ENCODE measurements at places on chromosomes 5 and 9.

GRCh38 chr9:91180240-91180929 lies 181.3 kb downstream of the AUH start:
- DNase-seq, result no peak

GRCh38 chr5:52010454-52010853 lies 627.2 kb downstream of the ISL1 start:
- peak; percentile 84 for DNase-seq

- no peak for DNase-seq
These were observed 314.2 kb downstream of the NTRK2 start for GRCh38 chr9:84983749-84984148.

- no peak for DNase-seq
These were observed 29.0 kb downstream of the COL15A1 start for GRCh38 chr9:98972716-98973115.

GRCh38 chr5:129461711-129462332 lies 1.7 kb downstream of the ADAMTS19 start:
- no peak for DNase-seq

DNA sequence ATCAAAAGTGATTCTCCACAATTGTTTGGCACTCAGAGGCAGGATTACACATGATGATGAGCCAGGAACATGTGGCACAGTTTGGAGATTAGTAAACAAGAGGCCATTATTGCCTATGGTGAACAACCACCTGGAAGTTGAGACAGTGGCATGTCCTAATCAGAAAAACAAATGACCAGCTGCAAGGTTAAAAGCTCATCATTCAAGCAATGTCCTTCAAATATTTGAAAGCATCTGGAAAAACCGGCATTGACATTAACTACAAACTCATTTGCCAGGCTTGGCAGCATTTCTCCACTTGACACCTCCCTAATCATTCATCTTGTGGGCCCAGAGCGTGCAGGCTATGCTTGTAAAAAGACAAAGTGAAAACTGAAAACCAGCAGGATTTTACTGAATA lies 80.6 kb upstream of the MEGF10 start:
- DNase-seq, result no peak

DNA sequence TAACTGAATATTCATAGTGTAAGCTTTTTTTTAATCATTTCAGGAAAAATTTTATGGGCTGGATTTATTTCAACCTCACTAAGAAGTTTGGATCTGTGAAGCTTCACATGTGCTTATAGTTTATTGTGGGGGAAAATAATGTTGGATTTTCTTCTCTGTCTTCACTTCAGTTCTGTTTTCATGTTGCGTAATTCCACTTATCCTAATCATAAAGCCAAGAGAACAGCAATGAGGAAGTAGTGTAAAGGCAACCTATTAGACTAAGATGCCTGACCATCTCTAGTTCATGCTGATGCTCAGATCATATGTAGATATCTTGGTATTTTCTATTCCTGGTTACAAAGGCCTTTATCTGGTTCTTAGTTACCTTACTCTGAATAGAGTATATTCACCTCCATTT lies 50.0 kb downstream of the CD180 start:
- no peak for DNase-seq

DNA sequence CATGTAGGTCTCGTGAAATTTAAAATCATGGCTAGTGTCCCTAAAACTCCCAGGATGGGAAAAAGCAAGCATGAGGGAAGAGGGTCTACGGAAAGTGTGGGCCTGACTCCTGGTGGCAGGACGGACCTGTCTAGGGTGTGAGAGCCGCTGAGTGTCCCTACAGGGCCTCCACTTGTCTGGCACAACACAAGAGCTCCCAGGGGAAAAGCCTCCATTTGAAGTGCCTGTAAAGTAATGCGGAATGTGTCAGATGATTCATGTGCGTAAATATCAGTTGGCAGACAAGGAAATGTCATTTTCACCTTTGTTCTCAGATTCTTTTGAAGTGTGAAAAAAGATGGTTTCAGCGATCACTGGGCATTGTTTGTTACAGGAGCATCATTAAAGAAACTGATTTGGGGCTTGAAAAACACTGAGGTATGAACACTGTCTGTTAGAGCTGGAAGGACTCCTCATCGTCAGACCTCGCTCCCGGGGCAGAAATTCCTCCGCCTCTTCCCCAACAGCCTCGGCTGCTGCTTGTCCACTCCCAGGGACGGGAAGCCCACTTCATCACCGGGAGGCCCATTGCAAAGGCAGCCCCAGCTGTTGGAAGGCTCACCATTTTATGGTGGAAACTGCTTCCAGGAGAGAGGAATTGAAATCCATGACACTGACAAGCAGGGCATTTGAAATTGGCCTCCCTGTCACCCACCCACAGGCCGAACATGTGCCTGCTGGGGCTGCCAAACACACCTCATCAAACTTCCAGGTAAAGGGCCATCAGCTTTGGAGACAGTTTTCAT lies 240.8 kb downstream of the FSTL4 start:
- DNase-seq, result no peak

GRCh38 chr9:15670246-15670645 lies 117.4 kb downstream of the CCDC171 start:
- no peak for DNase-seq

DNA sequence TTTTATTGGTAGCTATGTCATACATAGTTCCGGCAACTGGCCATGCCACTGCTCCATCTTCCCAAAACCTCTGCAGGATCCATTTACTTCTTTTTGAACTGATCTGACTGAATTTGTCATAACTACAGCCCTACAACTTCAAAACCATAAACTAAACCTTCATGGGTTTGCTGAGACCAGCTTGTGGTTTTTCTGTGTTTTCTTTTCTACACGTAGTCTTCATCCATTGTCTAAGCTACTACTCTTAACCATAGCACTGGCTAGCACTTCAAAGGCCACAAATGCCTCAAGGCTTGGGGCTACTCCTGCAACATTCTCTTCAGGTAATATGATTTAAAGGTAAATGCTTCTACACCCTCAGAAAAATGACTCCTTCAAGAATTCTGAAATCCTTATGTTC lies 9.0 kb upstream of the KIF2A start:
- no peak for DNase-seq

DNA sequence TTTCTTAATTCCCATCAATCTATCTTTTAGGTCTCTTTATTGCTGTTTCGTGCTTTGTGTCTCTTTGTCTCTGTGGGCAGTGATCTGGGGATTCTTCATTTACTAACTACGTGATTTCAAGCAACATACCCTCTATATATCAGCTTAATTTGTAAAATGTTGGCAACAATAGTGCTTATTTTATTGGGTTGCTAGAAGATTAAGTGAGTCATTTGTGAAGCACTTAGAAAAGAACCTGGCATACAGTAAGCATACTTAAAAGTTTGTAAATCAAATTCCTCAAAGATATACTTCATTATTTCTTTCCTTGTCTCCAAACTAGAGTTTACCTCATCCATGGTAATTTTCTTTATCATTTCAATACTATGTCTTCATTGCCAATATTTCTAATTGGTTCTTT lies 669.7 kb downstream of the MAT2B start:
- DNase-seq, result no peak

DNA sequence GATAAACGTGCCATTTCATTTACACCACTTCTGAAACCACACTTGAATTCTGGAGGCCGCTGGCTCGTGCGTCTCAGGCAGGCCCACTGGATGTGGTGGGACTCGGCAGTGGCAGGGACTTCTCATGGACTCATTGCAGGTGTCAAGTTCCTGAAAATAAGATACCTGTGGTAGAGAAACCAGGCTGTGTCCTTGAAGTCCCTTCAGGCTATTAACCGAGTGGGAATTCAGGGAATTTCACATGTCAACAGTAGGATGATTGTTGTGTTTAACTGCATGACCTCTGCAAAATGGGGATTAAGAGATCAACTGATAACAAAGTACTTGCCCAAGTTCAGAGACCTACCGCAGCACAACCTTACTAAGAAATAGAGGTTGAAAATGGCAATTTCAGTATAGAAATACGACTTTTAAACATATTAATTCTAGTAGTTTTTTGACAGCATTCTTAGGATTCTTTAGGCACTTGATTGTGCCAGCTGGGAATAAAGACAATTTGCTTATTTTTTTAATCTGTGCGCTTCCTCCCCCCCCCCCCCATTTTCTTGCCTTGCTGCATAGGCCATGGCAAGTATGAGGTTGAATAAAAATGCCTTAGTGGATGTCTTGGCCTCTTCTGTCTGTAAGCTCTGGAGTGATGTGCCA lies 26.8 kb downstream of the TRIP13 start:
- no peak for DNase-seq

DNA sequence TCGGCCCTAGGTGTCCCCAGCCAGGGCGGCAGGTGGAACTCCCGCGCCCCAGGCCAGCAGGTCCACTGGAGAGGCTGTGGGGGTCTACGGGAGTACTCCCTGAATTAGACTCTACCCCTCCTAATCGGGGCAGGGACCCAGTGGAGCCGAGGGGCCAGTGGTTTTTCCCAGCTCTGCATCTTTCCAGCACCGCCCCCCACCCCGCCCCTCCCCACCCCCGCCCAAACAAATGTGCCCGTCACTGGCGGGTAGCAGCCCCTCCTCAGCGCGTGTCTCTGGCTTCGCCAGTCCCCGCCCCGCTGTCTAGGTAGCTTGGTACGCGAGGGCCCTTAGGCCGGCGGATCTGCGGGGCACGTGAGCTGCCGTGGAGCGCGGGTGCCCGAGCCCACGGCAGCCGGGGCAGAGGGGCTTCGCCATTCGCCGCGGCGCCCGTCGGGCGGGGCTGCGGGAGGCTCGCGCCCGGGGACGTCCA lies 7.0 kb downstream of the UNC5A start:
- DNase-seq, result no peak

DNA sequence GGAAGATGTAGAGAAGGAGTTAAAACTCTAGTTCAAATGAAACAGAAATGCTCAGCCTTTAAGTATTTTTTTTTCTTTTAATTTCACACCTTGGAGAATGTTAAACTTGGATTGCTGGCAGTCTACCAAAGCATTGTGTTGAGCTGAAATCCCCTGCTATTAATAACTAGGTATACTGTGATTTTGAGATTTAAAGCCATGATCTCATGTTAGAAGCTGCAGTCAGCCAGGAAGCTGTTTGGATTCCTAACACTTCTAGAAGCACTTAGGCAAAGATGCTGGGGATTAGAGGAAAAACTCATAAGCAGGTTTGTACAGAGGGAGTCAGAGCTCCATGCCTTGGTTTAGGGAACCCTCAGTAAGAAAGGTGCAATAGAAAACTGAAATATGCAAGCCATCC lies 141.4 kb downstream of the KIF4B start:
- DNase-seq, result no peak

- no peak for DNase-seq
These were observed 82.4 kb downstream of the ARHGAP26 start for GRCh38 chr5:142852416-142853198.

- DNase-seq, result no peak
These were observed 710.7 kb upstream of the PTPRD start for GRCh38 chr9:11323457-11323856.

GRCh38 chr5:35758151-35758724 lies 98.5 kb upstream of the IL7R start:
- no peak for DNase-seq

DNA sequence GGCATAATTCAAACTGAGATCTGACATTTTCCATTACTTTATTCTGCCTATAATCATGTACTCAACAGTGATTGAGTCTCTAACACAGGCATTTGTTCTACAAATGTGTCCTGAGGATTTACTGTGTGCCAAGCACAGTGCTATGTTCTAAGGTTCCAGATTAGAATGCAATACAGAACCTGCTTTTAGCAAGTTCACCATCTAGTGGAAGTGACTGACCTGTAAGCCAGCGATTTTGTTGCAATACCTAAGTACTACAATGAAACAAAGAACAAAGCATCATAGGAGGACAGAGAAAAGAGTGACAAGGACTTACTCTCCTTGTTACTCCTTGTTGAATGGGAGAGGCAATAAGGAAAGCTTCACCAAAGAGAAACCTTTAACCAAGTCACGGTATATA lies 348.1 kb downstream of the ELAVL2 start:
- DNase-seq, result no peak

GRCh38 chr5:2921176-2921575 lies 169.7 kb upstream of the IRX2 start:
- DNase-seq, result no peak

DNA sequence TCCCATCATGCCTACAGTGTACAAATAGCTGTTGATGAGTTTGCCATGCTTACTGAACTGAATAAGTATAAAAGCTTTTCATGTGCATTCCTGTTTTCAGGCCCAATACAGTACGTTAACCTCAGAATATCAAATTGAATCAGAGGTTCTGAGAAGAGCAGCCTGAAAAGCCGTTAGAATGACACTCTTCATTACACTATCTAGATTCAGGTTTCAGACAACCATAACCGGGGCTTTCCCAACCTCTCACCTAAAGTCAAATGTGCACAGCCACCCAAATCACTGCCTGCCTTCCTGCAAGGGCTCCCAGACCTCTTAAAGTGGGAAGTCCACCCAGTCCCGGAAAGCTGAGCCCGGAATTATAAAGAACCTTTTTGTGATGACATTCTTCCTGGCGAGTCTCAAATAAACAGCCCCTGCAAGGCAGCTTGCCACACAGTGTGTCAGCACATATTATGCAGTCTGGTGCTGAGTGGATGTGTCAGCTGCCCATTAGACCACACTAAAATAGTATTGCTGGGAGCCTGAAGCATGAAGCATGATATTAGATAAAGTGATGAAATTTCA lies 245.8 kb downstream of the TLE4 start:
- DNase-seq, result no peak

GRCh38 chr5:144209361-144209760 lies 38.7 kb downstream of the KCTD16 start:
- DNase-seq, result peak; percentile 65

GRCh38 chr9:133608382-133608781 lies 807 bp downstream of the FAM163B start:
- no peak for DNase-seq

DNA sequence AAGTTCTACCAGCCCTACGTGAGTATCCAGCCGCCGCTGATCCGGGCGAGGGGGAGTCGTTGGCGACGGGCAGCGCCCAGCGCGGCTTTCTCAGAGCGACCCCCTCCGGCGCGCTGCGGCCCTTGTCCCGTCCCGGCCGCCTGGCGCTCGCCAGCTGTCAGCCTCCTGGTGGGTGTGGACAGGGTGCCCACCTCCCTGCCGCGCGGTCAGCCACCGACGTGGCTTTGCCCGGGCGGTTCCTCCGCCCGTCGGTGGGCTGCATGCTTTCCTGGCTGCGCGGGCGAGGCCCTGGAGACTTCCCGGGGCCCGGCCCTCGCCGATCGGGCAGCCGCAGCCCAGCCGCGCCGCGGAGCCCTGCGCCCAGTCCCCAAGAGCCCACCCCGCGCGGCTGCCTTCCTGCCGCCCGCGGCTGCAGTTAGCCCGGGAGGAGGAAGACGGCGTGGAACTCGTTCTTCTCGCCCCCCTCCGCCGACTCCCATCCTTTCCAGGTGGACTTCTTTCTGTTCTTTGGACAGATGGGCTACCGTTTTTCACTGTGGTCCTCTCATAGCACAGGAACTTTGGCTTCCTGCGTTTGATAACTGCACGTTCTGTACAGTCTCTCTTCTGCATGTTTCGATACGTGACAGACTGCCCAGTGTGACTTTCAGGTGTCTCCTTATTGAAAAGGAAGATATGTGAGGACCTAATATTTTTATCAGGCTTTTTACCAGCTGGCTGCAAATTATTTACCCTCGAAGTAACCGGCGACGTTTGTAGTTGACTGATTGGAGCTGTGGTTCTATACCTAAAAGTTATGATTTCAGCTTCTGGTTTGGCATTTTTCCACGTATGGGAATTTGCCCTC lies 577 bp downstream of the AP3S1 start:
- DNase-seq, result no peak
